ENCODE measurements at places on chromosomes 7 and 10.

- DNase-seq, result no peak
Measured at GRCh38 chr7:151694828-151695580, 175.3 kb upstream of the RHEB start.

DNA sequence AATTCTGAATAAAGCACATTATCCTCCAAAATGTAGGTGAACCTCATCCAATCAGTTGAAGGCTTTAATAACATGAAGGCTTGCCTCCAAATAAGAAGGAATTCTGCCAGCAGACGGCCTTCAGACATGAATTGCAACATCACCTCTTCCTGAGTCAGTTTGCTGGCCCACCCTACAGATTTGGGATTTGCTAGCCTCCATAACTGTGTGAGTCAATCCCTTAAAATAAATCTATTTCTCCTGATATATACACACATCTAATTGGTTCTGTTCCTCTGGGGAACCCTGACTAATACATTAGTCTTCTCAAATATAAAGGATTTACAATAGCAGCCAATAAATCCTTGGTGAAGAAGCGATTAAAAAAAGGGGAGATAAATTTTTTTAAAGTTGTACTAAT lies 34.8 kb upstream of the OSBPL3 start:
- DNase-seq, result no peak

DNA sequence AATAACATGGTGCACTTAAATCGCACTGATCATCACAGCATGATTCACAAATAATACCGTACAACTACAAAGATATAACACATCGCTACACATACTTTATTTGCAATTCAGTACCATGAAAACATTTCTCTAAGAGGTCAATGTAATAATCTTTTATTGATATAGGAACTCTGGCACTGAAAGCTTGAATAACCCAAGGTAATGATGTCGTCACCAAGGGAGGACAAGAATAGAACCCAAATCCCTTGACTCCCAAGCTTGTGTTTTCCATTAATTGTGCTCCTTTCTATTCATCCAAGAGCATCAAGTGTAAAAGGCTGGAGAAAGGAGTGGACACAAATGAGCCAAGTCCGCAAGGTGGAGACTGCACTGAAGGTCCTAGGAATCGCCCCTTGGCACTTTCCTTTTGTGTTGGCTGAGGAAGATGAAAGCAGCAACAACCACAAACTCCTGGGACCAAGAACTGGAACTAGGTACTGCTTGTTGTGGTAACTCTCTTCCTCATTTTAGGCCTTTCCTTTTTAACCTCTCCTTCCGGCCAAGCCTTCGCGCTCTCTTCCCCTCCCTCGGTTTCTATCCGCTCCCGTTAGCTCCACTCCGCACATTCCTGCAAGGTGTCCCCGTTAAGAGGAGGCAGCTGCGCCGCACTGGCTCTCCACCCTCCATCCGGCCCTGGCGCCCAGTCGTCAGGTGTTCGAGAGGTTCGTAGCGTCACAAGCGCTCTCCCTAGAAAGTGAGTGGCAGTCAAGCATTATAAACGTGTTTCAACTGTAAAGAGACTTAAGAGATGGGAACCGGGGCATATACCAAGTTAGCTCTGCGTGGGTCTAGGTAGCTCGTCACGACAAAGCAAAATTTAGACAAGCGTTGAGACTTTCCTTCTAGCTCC lies 1.0 kb upstream of the CBLL1 start:
- DNase-seq, result peak; percentile 41

- DNase-seq, result no peak
Measured at GRCh38 chr7:2657920-2658671, 26.3 kb downstream of the TTYH3 start.

DNA sequence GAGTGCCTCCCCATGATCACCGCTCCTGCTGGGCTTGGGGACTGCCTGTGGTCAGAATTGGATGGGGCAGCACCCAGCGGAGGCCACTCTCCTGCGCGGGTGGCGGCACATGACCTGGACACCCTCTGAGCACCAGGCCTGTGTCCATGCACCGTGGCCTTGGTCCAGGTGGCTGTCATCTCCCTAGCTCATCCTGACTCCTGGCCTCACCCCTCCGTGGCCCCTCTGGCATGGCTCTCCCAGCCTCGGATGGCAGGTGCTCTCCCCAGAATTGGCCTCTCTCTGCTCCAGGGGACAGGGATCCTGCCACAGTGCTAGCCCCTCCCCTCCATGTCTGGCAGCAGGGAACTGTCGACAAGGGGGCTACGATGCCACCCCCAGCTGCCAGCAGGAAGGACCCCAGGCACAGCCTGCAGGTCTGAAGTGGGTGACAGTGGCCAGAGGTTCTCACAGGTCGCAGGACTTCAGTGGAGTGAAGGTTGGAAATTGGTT lies 37.2 kb upstream of the BTBD16 start:
- no peak for DNase-seq

GRCh38 chr7:55185941-55186609 lies 167.3 kb downstream of the EGFR start:
- DNase-seq, result no peak

GRCh38 chr7:157657741-157658740 lies 321.2 kb downstream of the DNAJB6 start:
- no peak for DNase-seq

All from progenitor cell of endocrine pancreas (in vitro differentiated cells).